ENCODE measurements at places on chromosomes 2 and 18.

DNA sequence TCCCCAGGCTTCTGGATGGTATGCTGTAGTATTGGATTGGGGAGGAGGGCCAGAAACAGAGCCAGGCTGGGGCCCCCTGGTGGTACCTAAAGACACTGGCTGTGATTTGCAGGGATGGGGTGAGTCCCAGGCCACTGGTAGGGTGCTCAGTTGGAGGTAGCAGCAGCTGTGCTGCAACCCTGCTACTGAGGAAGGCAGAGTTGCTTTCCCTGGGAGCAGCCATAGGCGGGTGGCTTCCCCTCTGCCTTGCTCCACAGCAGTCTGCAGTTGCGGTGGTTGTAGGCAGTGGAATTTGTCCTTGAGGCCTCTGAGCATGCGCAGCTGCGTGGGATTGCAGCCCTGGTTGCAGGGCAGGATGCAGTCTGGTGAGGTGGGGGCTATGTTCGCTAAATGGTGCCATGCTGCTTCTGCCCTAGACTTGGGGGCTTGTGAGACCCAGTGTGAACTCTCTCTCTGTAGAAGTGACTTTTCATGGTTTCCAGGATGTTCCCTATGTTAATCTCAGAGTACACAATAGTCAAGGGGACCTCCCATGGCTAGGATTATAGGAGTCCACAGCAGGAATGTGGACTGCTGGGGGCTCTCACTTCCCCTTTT lies 443.5 kb downstream of the XIRP2 start:
- DNase-seq = no peak

DNA sequence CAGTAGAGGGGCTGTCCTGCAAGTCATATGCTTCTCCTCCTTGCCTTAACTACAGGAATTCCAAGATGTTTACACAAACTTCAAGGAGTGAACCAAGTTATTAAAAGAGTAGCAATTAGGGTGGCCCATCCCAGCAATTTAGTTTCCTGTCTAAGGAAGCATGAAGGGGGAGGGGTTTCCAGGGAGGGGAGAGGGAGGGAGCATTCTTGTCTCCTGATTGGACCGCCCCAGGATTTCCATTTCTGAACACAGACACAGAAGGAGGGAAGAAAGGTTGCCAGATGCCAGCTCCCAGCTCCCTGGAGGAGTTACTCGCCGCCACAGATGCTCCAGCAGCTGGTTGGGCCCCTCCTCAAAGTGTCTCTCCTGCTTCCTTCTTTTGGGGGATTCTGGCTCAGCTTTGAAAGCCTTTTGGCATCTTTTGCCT lies 107.6 kb downstream of the TRIB2 start:
- no peak for DNase-seq

GRCh38 chr2:96408616-96409015 lies 73.0 kb downstream of the NCAPH start:
- no peak for DNase-seq

DNA sequence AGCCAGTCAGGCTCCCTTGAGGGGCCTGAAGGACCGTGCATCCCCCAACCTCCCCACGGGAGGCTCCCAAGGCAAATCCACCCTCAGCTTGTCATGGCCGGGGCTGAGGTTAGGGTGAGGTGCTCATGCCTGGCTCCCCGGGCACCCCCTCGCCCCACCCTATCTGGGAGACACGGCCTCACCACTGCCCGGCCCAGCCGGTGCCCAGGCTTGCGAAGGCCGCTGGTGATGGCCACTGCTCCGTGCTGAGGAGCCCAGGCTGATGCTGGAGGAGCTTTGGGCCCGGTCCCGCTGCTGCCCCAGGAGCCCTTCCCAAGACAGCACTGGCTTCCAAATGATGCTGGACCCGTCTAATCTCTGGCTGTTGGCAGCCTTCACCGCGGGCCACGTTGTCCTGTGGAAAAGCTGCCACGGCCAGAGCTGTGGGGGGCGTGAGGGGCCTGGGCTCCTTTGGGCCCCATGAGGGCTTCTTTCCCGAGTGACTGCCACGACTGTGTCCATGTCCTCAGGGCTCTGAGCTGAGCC lies 135.7 kb upstream of the CTDP1 start:
- DNase-seq = no peak

DNA sequence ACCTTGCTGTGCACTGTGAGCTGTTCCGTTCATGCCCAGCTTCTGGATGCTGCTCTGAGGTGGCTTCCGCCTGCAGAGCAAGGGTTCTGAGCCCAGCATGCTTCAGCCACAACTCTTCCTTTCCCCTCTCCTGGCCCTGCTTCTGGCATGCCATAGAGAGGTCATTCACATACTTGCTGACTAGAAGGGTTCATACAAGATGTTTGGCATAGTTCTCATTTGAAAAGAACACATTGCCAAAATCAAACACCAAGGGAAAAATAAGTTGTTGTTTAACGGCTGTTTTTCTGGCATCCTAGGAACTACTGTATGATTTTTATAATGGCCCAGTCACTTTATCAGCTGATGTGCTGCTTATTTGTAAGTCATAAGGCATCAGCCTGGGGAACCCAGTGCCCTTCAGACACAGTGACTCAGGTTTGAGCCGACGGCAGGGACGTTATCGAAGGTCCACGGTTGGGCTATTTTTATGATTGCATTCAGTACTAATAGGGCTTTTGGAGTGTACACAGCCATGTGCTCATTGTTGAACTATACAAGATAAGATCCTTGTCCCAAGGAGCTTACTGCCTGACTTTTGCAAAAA lies 53.9 kb upstream of the CTAGE1 start:
- no peak for DNase-seq

DNA sequence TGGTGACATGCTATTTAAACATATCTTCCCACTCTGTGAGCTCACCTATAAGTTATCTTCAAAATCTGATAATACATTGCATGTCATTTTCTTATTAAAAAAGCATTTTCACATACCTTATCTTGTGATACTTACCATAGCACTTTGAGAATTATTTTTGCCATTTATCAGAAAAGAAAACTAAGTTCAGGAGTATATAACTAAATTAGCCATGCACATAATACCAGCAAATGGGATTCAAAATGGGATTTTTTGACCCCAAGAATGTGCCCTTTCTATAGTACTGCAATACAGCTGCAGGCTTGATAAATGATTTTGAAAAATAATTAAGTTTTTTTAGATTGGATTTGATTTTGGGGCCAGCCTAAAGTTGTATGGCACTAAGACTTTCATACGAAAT lies 41.2 kb downstream of the SLC8A1 start:
- DNase-seq = no peak

GRCh38 chr2:140949932-140950331 lies 1180.9 kb downstream of the LRP1B start:
- no peak for DNase-seq

DNA sequence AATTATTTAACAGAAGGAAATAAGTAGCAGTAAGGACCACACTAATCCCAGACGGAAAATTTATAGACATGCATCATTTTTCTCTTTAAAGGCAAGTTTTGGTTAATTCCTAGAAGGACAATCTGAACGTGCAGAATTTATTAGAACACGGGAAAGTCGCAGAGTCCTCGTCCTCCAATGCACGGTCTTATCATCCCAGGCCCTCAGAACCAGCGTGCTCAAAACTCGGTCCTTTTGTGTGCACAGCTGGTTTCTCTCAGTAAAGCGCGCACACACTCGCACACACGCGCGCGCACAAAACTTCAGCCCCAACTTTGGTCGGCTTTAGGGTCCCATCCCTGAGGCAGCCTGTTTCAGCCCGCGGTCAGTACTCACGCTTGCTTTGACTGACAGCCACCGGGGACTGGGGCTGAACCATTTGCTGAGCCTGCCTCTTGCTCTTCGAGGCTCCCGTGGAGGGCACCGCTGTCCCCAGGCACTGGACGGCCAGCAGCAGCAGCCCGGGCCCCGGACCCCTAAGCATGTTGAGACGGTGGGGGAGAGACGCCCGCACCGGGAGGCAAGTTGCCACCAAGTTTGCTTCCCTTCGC lies 493 bp downstream of the FN1 start:
- DNase-seq = no peak

- no peak for DNase-seq
Measured at GRCh38 chr2:196454492-196454891, 185.0 kb upstream of the CCDC150 start.

- DNase-seq = no peak
Measured at GRCh38 chr2:105796131-105796638, 51.5 kb downstream of the NCK2 start.

GRCh38 chr2:238461916-238462315 lies 35.2 kb downstream of the ASB1 start:
- DNase-seq = no peak

GRCh38 chr18:40672590-40672989 lies 1282.4 kb upstream of the PIK3C3 start:
- DNase-seq = no peak

DNA sequence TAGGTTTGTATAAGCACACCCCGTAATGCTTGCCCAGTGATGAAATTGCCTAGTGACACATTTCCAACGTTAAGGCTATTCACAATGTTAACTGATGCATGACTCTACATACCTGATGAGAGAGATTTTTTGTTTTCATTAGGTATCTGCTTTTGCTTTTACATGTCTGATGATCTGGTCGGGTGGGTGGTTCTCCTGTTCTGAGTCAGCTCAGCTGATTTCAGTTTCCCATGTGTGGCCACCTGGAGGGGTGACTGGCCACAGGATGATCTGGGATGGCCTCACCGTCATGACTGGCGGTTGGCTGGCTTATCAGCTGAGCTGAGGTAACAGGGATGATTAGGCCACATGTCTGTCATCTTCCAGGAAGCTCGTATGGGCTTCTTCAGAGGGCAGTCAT lies 33.8 kb upstream of the ACYP2 start:
- DNase-seq = no peak

DNA sequence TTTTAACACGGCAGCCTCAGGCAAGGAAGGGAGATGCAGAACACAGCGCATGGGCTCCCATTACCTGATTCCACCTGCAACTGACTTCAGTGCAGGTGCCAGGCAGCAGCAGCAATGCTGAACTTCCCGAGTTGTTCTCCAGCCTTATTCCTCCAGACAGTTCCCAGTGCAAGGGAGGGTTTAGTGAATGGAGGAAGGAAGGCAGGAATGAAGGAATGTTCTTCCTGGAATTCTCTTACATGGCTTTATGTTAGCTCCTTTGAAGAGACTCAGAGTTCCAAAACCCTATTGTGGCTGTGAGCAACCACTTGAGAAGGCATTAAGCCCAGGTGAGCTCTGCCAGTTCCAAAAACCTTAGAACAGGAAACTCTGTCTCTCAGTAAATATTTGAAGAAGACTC lies 45.5 kb downstream of the SERPINB7 start:
- DNase-seq = no peak

GRCh38 chr2:202135091-202135874 lies 62.2 kb downstream of the KIAA2012 start:
- DNase-seq = no peak

DNA sequence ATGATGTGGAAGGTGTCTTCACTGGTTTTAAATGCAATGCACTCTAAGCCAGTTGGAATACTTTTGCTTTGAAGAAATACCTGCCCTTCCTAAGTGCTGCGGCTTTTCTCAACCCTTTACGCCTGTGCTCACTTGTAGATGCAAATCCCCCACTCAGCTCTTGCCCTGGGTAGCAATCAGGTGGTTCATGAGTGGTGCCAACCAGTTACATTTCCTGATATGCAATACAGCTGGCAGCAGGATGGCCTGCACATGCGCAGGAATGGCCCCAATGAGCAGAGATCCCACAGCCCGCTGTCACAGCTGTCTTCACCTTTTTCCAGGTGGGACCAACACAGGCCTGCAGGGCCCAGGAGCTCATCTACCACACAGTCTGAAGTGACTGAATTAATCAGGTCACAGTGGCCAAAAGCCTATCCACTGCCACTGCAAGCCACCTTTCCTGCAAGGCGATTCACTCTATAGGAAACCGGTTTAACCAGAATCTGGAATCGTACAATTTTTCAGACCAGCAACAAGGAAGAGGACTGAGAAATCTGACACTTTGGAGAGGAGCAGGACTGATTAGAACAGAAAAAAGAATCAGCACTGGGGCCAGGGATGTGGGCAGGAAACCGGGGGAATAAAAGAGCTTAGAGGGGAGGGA lies 247.8 kb downstream of the MYT1L start:
- no peak for DNase-seq

GRCh38 chr2:175309799-175310198 lies 128.3 kb upstream of the ATP5MC3 start:
- no peak for DNase-seq

- DNase-seq = no peak
Measured at GRCh38 chr2:234699456-234699855, 202.6 kb upstream of the ARL4C start.

DNA sequence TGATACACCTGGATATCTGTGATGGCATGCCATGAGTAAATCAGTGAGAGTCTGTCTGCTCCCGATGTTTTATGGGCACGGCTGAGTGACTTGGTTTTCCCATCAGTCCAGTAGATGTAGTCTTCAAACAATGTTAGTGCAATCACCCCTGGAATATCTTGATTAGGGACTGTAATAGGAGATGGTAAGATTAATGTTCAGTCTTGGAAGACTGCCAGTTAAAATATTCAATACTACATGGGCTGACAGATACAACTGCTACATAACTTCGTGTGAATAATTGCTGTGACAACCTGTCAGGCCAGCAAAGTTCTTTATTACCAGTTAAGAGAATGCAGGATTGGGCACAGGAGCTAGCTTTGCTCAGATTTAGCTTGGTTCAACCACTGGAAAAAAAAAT lies 1673.3 kb downstream of the LRP1B start:
- no peak for DNase-seq

DNA sequence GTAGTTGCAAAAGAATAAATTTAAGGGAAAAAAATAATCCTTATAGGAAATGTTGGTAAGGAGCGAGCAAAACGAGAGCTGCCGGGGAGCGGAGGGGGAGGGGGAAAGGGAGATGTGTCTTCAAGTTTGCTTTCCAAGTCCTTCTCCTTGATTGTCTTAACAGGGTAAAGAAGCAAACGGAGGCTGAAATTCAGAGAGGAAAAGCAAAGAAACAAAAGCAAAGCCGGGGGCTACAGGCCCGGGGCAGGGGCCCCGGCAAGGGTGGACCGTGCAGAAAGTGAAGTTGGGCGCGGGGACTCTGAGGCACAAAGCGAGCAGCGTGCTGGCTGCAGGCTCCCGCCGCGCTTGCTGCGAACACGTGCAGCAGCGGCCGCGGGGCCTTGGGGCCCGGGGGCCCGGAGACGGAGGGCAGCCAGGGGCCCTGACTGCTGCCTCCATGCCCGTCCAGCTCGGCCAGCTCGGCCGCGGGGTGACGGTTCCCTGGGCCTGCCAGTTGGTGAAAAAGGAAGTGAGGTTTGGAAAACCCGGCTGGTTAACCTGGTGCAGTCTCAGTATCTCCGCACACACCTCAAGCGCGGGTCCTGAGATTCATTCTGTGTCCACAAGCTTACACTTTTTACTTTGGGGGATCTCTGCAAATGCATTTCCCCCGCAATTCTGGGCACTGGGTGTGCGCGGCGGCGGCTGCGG lies 4.1 kb downstream of the BCL11A start:
- DNase-seq = no peak

DNA sequence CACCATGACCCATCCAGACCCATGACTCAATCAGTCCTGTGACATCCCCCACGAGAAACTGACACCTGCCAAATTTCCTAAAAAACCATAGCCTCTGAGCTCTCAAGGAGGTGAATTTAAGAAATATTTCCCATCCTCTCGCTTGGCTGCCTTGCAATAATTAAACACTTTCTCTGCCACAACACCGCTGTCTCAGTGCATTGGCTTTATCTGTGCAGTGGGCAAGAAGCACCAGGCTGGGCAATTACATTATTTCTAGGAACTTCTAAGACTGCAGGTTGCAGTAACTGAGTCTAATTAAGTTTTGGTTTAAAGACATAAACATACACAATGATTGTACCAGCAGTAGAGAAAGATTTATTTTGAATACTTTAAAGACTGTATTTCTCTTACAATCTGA lies 22.0 kb upstream of the RTTN start:
- DNase-seq = no peak

GRCh38 chr2:241855245-241855887 lies 3.3 kb downstream of the PDCD1 start:
- no peak for DNase-seq
